ENCODE measurements at places on chromosomes 6 and 20. TPM values are rescaled to one million over a fixed set of nuclear protein-coding genes. Genes with fewer than 3 reads are reported as not detected.
A peak's percentile ranks its signal among the peaks of the same experiment; 100 is the strongest.

GRCh38 chr6:6872459-6873344, 235.1 kb upstream of the RREB1 start:
- no peak for DNase-seq

DNA sequence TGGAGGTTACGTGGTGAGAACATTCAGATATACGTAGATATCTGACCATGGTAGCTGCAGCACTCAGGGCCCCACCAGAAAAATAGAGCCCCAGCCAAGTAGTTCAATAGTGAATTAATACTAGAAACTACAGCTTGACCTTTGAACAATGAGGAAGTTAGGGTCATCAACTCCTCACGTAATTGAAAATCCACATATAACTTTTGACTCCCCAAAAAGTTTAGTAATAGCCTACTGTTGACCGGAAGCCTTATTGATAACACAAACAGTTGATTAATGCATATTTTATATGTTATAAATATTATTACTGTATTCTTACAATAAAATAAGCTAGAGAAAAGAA, 117.9 kb downstream of the SNX5 start:
- no peak for DNase-seq

CYP24A1 gene
- not detected for total RNA-seq

TNFRSF6B gene
- 1.1 TPM for total RNA-seq

DNA sequence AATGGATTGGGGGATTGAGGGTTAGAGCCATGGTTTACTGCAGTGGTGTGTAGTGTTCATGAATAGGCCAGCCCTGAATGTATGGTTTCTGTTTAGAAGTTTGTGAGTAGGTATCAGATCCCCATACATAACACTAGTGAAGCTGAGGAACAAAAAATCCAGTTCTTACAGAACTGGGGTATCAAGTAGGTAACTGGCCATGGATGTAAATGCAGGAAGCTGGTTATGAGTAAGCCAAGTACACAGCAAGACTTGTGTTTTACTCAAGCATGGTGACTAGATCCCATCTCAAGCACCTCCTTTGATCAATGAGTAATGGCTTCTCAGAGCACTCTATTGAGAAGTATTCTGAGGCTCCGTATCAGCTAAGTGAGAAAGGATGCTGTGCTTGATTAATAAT, 613.7 kb upstream of the FLRT3 start:
- DNase-seq, result no peak

DNA sequence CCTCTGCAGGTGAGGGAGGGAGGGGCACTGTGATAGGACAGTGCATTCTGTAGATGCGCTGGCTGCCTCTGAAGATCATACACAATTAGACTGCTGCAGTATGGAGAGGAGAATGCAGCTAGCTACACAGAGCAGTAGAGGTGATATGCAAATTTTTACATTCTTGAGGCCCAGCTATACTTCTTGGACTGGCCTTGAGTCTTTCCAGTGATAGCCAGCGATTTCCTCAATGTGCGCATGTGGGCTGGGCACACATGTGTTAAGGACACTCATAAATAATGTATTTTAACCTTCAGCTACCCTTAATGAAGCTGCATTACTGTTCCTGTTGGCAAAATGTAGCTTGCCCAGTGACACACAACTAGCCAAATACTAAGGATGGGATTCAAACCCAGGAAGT, 19.0 kb downstream of the TTPAL start:
- no peak for DNase-seq

- DNase-seq, result peak; percentile 28
These were observed 21.3 kb upstream of the RREB1 start for GRCh38 chr6:7086488-7086887.

- peak; percentile 62 for DNase-seq
These were observed 157.0 kb upstream of the CITED2 start for GRCh38 chr6:139531148-139532115.

DNA sequence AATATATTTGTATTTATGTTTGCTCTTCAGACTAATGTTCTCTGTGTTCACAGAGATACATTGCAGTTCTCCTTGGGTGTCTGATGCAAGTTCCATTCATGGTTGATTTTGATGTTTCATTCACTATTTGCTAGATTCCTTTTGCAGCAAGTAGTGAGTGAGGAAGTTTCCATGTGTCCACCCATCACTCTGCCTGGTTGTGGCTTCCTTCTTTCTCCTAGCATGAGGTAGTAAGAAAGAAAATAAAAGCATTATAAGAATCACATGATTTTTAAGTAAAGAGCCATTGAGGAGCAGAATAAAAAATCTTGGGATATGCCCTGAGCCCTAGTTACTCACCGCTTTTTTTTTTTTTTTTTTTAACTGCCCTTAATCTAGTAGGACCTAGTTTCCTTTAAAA, 8.7 kb downstream of the SASH1 start:
- no peak for DNase-seq

DNA sequence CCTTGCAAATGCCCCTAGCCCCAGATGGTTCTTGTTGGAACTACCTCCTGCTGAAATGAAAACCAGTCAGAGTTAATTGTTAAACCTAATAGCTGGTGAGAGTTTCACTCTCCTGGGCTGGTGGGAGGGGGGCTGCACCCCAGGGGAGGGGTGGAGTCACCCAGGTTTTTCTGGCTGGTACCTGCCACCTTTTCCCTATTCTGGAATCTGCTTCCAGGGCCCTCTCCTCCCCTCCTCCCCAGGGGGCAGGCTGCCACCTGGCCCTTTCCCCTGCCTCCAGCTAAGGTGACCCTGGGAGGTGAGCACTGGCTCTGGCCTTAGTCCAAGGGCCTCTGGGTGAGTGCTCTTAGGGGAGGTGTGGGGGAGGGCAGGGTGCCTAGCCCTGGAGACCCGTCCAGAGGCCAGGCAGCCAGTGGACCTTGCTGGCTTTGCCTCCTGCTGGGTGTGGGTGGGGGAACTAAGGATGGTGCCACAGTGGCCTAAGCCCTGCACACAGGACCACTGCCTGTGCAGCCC, 48.8 kb upstream of the EPB41L1 start:
- no peak for DNase-seq
